ENCODE measurements at places on chromosomes 4 and X.

DNA sequence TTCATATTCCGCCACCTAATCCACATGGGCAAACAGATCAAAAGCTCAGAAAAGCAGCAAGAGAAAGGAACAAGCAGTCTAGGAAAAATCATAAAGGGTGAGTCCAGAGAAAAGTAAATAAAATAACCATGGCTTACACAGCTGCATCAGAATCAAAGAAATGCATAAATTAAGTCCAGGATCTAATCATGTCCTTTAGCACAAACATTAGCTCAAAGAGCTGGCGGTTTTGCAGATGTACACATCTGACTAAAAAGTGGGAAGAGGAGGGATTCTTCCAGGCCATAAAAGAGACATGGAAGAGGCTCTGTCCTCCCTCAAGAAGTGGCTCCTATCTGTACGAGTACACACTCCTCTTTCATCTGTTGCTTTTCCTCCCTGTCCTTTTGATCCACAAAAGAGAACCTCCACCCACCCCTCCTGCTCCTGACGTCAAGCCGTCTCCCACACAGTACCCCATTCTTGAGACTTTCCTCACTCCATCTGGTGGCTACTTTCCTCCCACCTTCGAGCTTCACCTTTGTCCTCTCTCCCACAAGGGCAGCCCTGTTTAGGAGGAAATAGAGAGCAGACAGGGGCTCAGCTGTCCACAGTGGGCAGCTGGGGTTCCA is 92.5 kb downstream of the RASL11B start:
- DNase-seq = no peak

DNA sequence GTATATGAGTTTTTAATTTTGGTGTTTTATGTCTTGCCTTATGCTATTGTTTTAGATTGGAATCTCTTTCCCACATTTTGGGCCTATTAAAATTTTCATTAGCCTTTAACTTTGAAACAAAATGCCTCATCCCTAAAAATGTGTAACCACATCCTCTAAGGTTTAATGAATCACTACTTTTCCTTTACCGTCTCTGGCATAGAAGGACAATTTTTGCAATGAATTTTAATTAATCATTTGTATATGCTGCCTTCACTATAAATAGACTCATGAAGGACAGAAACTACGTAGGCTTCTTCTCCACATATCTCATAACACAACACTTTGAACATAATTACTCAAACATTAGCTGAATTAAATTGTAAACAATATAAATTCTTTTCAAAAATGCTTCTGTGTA is 421.5 kb downstream of the NLGN4X start:
- DNase-seq = no peak

DNA sequence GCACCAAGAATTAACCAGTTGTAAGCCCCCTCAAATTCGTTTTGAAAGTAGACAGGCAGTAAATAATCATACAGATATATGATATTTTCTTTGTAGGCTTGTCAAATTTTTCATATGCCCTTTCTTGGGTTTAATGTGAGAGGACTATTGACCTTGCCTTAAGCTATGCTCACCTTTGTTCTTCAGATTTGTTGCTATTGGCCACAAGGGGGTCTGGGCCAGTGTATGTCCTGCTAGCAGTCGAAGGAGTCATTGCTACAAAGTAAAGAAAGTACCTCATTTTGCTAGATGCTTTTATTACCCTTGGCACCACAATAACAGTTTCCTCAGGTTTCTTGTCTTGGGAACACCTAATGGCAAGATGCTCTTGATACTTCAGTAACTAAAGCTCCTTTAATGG is 51.7 kb downstream of the IGSF1 start:
- DNase-seq = no peak

DNA sequence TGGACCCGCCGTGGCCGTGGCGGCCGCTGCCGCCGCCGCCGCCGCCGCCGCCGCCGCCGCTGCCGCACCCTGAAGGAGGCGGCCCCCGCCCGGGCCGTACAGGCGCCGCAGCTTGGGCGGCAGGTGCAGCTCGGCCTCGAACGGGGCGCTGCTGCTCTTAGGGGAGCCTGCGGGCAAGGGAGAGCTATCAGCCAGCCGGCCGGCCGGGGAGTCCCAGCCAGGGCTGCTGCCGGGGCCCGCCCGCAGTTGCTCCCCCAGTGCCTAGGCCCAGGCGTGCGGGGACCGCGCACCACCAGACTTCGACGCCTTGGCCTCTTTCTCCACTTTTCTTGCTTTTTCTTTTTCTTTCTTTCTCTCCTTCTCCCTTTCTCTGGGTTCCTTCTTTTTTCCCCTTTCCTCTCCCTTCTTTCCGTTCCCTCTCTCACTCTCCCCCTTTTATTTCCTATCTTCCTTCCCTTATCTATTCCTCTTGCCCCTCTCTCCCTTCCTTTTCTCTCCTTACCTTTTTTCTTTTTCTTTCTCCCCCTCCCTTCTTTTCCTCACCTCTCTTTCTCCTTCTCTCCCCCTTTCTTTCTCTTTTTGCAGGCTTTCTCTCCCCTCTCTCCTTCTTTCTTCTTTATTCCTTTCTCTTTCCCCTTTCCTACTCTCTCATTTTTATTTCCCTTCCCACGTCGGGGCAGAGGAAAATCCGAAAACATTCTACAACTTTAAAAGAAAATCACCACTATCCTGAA is 2.0 kb downstream of the ARX start:
- DNase-seq = no peak

GRCh38 chr4:20889901-20890300 is 189.6 kb downstream of the PACRGL start:
- DNase-seq = no peak

- no peak for DNase-seq
Observed at GRCh38 chr4:40562208-40562607, 67.5 kb downstream of the RBM47 start.

DNA sequence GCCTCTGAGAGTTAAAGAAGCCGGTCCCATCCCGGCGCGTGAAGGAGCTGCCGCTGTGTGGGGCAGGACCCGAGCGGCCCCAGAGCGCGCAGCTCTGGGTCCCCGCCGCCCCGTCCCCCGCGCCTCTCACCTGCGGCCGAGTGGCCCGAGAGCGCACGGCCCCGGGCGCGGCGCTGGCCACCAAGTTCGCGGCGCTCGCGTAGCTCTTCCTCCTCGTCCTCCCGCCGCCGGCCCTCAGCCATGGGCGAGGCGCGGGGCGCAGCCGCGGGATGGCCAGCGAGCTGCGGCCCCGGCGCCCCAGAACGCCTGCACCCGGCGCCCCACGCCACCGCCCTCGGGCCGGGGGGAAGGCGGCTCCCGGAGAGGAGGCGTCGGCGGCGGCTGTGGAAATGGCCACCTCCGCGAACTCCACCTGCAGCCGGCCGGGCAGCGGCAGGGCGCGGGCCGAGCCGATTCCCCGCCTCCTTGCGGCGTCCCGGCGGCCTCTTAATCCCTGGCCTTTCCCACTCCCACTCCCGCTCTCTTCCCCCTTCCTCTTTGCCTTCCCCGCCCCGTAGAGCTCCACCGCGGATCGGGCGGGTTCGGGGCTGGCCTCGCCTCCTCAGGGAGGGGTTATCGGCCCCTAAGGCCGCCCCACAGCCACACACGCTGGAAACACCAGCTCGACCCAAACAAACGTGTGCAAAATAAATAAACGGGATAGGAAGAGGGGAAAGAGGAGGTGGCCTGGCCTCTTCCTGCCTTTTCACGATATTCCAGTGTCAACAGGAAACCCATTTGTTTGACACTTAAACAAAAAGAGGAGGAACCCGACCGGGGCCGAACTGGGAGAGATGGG is at the start of gene SH3D19:
Gene SH3D19, minus strand, starts transcription at position 495 of the 838 bp plus-strand sequence. Its CDS starts 253 bp downstream, at position 242.
- peak; percentile 30 for DNase-seq

DNA sequence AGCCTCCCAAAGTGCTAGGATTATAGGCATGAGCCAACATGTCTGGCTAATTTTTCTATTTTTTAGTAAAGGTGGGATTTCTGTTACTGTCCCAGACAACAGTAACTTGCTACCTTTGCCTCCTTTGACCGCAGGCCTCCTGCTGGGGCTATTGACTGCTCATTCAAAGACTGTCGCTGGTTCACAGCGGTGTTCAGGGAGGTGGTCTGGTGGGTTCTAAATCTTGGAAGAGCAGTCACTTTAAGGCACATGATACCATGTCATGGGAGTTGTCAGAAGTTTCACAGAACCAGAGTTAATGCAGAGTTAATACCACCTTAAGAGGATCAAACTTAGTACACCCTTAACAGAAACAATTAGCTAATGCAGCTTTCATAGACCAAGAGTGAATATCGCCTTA is 3.8 kb downstream of the ASMT start:
- DNase-seq = no peak

- no peak for DNase-seq
Observed at GRCh38 chrX:145910017-145910416, 92.4 kb downstream of the SLITRK2 start.

DNA sequence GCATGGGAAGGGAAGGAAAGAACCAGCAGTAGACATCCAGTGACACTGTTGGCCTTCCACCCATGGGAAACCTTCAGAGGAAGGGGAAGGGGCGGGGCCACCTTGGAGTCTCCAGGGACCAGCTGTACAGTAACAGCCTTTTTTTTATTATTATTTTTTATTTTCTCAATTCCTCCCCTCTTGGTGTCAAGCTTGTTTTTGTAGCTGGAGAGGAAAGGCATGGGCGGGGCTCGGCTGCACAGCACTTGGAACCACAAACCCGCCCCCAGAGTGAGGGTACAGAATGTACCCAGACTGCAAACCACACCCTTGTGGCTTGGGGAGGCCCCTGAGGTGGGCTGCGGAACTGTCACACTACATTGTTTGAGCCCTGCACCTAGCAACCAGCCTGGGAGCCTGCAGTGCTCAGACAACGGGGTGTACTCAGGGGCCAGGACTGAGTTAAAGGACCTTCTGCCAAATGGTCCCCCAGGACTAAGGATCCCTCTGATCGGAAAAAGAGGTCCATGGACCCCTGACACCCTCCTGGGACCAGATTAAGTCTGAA is 45.7 kb downstream of the PRPS1 start:
- peak; percentile 78 for DNase-seq

DNA sequence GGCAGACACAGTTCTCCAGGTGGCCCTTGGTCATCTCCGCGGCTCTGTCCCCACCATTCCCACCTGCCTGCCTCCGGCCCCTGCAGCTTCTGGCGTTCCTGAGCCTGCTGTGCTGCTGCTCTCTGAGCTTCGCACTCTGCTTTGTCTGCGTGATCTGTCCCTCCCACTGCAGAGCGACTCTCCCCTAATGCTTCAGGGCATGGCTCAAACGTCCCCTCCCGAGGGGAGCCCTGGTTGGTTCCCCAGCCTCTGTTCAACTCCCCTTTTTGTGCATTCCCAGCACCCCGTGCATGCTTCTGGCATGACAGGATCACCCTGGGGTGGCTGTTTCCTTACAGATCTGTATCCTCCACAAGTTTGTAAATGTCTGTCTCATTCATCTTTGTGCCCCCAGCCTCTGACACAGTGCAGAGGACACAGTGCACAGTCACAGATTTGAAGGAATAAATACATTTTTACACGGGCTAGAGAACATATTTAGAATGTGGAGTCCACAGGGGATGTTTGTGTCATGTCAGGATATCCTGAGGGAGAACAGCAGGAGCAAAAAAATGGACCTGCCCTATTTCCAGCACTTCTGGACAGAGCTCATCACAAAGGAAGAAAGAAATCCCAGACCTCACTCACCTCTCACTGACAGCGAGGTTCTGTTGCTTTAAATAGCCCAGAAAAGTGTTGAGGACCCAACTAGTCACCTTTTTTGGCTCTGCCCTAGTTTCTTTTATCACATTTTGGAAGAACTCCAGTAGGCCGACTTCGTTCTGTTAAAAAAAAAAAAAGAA is 72.6 kb downstream of the GATB start:
- no peak for DNase-seq

DNA sequence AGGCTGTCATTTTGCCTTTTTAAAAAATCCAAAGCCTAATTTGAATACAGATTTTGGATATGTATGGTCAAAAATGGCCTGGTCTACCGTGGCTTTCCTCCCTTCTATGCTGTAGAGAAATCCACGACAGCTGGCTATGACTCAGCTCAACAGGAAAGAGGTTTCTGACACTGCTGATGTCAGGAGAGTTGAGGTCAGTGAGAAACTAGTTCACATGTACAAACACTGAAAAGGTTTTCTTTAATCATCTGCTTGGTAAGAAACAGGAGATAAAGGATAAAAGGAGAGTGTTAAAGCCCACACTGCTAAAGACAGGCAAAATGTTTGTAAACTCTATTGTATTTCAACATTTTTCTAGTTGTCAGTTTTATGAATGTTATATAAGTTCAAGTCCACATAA is 113.9 kb downstream of the NYX start:
- DNase-seq = peak; percentile 76

GRCh38 chr4:80576796-80577195 is 241.3 kb downstream of the CFAP299 start:
- DNase-seq = no peak

DNA sequence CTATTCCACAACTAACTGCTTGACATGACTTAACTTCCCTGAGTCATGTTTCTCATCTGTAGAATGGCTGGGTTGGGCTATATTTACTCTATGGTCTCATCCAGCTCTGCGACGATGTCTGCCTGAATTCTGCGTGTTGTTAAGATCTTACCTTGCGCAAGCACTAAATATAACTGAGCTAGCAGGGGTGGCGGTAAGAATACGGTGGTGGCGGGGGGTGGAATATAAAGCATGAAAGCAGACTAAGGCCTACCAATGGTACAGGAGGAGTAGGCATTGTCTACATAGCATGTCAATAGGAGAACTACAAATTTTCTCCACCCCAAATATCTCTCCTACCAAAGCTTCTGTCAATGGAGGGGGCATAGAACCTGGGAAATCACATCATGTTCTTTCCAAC is 45.7 kb upstream of the DCLK2 start:
- DNase-seq = no peak

DNA sequence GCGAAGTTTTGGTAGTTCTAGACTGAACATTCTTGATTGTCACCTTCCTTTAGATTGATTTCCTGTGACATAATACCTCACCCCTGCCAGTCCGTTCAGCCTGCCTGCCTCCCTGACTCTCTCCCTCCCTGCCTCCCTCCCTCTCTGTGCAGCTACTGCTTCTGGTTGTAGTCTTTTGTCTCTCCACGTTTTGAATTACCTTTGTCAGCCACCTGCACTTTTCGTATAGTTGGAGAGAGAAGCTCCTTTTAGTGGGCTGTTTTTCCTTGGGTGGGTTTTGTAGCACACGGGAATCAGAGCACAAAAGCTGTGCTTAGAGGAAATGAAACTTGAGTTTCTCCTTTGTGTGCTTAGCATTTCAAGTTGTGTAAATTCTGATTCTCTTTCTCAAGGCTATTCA is 32.6 kb upstream of the MSMO1 start:
- no peak for DNase-seq

- DNase-seq = peak; percentile 7
Observed at GRCh38 chrX:1246816-1247215, 21.8 kb upstream of the CSF2RA start.

GRCh38 chr4:15714141-15714540 is 11.3 kb downstream of the BST1 start:
- DNase-seq = no peak

DNA sequence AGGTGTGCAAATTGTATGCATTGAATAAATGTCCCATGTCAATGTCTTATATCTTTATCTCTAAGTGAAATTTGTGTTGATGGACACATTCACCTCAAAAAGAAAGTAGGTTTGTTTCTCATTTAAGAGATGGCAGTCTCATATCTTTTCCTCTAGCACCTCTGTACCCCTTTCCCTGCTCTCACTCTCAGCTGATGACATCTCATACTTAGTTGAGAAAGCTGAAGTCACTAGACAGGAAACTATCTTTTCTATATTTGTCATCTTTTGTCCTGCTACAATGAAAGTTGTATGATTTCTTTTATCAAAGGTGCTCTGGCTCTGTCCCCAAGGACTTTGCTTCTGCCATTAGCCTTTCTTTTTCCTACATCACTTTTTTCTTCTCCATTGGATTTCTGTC is 84.0 kb upstream of the GRPR start:
- DNase-seq = no peak
